Kidney capillary endothelial cell (primary cell): ENCODE measurements at places on chromosomes 1 and 21.
A peak's percentile ranks its signal among the peaks of the same experiment; 100 is the strongest.

DNA sequence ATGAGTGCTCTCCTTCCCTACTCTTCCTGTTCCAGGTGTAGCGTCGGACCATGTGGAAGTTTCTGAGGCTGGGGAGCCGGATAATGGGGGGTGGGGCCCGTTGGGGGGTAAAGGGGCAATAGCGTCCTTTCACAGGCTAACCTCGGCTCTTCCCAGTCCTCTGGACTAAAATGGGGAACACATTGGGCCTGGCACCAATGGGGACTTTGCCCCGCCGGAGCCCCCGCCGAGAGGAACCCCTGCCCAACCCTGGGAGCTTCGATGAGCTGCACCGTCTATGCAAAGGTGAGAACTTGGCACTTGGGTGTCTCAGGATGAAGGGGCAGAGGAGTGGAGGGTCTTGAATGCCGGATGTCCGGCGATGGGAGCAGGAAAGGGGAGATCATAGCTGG lies 456 bp downstream of the TOMM40L start:
- DNase-seq, result no peak

DNA sequence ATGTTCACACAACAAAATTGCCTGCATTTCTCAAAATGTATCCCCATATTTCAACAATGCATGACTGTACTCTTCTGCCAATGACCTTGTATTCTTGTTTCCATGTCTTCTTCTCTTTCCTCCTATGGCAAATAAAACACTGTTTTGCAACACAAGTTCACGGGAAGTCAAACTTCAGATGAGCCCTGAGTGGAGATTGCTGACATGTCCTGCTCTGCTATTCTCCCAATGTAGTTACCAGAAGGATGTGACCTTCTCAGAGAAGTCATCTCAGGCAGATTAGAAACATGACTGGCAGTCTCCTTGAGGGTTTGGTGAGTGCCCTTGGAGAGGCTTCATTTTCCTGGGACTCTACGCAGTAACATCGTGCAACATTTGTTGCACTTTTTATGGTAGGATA lies 15.6 kb downstream of the FCGR2B start:
- no peak for DNase-seq

DNA sequence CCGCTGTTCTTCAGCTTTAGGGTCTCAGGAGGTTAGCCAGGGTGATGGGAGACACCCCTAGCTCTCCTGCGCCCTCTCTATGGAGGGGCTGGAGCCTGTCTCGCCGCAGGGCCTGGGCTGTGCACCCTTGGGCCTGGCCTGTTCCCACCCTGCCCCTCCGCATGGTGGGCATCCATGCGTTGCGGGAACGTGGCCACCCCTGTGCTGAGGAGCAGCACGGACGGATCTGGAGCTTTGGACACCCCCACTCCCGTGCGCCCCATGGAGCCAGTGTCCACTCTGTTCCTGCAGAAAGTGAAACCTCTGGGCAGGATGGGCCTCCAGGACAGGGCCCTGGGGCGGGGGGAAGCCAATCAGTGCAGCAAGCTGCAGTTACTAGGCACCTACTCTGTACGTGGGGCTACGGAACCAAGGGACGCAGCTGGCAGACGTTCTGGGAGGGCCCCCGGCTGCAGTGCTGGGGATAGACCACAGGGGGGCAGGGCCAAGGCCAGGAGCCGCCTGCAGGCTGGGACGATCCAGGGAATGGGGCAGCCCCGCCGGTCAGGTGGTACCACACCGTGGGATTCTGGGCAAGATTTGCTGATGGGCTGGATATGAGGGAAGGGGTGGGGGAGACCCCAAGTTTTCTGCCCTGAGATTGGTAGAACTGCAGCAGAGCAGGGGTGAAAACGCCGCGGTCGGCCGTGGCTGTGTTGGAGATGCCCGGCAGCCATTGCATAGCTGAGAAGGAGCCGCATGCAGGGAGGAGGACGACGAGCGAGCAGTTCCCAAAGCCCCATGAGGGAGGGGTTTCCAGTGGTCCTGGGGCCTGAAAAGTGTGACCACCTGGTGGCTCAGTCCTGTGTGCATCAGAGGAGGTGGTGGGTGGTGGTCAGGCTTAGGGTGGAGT lies 43.3 kb downstream of the TP73 start:
- DNase-seq, result peak; percentile 26

GRCh38 chr1:83970802-83971201 lies 28.1 kb downstream of the TTLL7 start:
- DNase-seq, result no peak

DNA sequence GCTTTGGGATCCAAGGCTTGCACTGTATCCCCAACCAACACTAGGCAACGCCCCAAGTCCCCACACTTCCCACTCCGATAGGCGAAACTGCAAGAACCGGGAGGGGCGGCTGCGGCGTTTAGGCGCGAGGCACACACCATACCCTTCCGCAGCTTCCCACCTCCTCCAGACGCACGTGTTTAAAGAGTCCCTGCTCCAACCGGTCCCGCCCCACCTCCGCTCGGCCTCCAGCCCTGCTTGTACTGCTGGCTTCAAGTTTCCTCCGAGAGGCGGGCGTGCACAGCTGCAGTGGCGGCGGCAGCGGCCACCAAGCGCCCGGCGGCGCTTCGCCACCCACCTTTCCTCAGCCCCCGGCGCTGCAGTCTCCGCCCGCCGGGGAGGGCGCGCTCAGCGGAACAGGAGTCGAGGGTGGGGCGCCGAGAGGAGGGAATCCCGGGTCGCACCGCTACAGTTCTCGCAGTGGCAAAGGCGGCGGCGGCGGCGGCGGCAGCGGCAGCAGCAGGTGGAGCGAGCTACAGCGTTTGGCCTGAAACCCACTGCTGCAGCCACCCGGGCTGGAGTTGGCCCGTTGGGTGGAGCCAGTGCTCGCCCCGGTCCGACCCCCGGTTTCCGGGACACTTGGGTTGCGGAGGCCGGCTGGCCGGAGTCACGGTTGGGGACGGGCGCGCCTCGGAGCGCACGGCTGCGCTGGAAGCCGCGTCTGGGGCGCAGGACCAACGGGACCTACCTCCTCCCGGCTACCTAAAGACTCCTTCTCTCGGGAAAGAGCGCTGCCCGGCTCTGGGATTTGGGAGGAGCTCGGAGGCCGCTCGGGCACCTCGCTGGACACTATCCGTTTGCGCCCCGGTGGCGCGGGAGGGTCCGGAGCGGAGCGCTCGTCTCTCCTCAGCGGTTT lies at the start of gene CNIH3:
TSS of gene CNIH3 (plus strand) at position 457 of the 895 bp plus-strand sequence. CDS start 858 bp downstream, outside the sequence.
- DNase-seq, result no peak

DNA sequence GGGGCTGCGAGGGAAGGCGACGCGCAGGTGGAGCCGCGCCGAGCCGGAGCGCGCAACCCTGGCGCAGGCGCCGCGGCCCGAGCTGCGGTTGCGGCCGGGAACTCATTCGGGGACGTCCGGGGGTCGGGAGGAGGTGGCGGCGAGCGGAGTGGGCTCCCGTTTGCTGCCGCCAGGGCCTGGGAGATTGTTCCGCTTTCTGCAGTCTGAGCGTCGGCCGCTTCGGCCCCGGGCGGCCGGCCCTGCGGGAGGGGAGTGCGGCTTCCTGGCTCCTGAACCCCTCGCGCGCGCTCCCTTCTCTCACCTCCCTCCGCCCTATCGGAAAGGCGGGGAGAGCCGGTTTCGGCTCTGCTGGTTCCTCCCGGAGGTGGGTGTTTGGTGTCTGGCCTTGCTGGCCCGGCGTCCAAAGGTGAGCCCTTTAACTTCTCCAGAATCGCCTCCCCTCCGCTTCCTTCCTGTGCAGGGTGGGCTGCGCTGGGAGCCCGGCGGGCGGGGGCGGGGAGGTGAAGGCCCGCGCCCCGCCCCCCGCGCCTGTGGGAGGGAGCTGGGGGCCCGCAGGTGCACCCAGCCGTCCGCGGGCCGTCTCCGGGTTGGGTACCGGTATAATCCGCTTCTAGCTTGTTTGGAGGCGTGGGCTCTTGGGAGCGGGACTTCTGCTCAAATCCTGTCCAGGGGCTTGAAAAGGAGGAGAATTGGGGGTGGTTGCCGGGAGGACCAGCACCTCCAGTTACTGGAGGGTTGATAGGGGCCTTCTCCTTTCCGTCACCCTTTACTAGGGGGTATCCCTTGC lies 683 bp downstream of the LRRC8D start:
- peak; percentile 26 for DNase-seq

- no peak for DNase-seq
Measured at GRCh38 chr1:195828325-195828724, 779.9 kb downstream of the KCNT2 start.

GRCh38 chr1:19936061-19936750 lies 12.8 kb upstream of the PLA2G2E start:
- DNase-seq, result no peak

- DNase-seq, result no peak
Measured at GRCh38 chr1:66681686-66682085, 70.6 kb upstream of the DYNLT5 start.

DNA sequence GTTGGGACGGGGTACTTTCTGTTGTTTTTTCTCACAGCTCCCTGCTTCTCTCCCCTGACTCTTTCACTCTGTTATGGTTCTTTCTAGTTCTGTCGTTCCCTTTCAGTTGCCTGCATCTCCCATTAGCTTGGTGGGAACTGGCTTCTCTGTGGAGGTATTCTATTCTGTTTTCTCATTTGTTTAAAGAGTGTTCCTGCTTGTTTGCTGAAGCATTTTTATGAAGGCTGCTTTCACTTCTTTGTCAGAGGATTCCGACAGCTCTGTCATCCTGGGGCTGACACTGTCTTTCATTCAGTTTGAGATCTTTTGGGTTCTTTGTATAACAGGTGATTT lies 96.0 kb upstream of the COL6A1 start:
- DNase-seq, result no peak

DNA sequence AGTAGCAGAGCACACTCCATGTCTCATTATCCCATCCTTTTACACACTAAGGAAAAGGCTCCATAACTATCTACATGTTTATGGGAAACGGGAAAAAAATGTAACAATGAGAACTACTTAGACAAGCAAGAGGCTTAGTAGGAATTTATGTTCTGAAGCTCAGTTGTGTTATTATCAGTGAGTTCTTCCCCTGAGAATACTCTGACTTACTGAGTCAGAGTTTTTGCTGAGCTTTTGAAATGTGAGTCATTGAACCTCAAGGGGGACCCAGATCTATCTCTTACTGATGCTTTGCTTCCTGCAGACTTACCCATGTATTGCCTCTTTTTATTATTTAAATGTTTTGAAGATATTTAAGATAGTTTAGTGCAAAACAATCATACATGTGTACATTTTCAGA lies 20.1 kb downstream of the CFHR5 start:
- DNase-seq, result peak; percentile 11

GRCh38 chr1:208924928-208925327 lies 658.6 kb upstream of the CAMK1G start:
- no peak for DNase-seq

DNA sequence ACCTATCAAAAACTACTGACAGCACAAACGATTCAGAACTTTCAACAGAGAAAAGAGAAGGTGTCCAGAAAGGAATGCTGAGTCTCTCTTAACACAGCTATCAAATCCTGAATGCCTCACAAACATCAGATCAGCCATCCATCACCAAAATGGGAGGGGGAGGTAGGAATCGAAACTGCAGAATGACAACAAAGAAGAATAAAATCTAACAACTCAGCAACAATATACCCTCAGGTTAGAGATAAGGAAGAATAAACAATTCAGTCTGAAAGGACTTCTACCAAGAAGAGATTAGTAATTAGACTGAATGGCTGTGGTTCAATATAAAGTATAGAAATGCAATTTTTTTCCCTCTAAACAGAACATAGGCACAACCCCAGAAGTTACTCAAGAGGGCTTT lies 94.4 kb downstream of the RERE start:
- no peak for DNase-seq

GRCh38 chr1:29280409-29281131 lies 44.2 kb downstream of the PTPRU start:
- peak; percentile 21 for DNase-seq

GRCh38 chr1:209900734-209901133 lies 37.3 kb upstream of the SYT14 start:
- no peak for DNase-seq

- DNase-seq, result no peak
Measured at GRCh38 chr1:85934516-85934915, 222.1 kb downstream of the COL24A1 start.

DNA sequence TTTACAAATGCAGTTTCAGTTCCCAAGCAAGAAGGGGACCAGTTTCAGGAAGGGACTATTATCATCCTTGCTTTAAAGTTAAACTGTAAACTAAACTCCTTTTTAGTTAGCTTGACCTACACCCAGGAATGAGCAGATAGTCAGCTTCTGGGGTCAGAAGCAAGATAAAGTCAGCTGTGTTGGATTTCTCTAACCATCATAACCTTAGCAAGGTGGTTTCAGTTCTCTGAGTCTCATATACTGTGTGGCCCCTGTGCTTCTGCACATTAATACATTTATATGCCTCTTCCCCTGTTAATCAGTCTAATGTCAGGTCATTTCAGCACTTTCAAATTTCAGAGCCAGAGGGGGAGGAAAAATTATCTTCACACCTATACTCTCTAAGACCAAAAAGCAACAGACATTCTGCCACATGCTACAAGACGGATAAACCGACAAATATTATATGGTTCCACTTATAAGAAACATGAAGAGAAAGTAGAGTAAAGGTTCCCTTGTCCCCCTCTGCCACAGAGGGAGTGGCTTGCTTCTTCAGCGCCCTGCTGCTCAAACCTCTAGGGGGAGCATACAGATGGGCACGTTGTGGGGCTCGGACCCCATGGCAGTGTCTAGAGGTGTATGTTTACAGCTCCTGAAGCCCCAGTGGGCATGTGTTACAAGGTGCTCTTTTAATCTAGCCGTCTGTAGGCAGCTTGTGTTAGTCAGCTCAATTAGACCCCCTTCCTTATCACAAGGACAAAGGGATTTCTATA lies 89.1 kb downstream of the SMYD3 start:
- no peak for DNase-seq

- DNase-seq, result no peak
Measured at GRCh38 chr1:187621951-187622350, 793.2 kb downstream of the PLA2G4A start.

GRCh38 chr1:237774246-237774645 lies 116.5 kb downstream of the ZP4 start:
- DNase-seq, result no peak

DNA sequence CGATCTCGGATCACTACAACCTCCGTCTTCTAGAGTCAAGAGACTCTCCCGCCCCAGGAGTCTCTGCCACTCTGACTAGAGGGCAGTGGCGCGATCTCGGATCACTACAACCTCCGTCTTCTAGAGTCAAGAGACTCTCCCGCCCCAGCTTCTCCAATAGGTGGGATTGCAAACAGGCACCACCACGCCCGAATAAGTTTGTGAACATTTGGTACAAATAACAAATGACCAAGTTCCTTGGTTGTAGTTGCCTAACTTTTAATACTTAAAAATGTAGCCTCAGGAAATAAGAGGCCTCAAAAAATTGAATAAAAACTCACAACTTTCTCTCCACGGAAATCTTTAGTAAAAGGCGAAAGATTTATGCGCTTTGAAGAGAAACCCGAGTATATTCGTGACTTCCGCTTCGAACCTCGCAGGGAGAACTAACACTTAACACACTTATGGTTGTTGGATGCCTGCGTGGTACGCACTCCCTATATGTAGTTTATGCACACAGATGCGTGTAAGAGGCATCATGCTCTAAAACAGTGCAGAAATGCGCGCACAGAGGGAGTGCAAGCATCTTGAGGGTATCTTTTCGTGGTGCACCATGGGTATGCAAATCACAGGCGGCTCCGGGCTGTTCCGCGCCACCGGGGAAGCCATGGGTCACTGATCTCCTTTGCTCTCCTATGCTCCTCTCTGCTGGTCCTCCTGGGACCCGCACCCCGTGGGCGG lies 11.4 kb downstream of the BTBD19 start:
- peak; percentile 91 for DNase-seq
